ENCODE measurements at places on chromosomes 2 and 18.

GRCh38 chr2:28721601-28722191 is 29.9 kb upstream of the PPP1CB start:
- no peak for DNase-seq

DNA sequence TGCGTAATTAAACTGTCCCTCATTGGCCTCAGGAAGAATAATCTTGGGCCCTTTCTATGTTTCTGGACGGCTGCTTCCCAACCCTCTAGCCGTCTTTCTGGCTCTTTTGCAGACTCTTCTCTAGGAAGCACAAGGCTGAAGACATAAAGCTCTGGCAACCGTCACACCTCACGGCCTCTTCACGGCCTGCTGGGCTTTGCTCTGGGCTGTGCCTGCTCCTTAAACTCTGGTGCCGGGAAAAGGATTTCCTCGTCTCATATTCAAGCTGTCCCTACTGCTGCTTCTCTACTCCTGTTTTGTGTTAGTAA is 36.0 kb upstream of the WIPF1 start:
- no peak for DNase-seq

DNA sequence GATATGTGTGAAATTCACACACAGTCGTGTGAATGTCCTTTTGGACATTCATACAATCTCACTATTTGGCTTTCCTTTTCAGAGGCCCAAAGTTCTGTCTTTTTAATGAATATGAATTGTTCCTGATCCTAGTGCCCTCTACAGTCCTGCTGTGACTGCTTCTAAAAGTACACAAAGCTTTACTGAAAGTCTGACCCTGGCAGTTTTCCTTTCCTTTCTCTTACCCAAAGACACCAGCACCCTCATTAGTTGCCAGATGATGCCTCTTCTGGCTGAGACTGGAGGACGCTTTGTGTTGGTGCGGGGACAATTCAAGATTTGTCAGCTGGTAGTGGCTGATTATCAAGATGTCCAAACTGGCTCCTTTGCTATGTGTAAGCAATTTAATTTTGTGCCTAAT is 81.8 kb upstream of the CDCA7 start:
- DNase-seq, result no peak

DNA sequence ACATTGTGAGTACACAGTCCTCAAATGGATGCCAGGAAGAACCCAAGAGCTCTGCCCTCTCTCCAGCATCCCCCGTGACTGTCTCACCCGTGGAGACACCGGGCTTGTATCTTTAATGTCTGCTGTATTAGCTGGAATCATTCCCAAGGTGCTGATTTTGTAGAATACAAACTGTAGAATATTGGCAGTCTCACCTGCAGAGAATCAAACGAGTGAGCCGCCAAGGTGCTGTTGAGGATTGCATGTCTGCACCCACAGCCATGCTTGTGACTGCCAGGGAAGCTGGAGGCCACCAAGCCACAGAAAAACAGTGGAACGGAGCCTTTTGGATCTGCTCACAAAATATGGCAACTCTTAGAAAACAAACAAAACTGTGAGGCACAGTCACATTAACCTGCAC is 37.5 kb downstream of the TMEM18 start:
- DNase-seq, result no peak

GRCh38 chr18:75211002-75211621 is 515 bp downstream of the TSHZ1 start:
- DNase-seq, result no peak

GRCh38 chr18:55226044-55226443 is 266.8 kb upstream of the CCDC68 start:
- no peak for DNase-seq

GRCh38 chr2:194100201-194100600 is 1556.8 kb upstream of the SLC39A10 start:
- DNase-seq, result no peak

DNA sequence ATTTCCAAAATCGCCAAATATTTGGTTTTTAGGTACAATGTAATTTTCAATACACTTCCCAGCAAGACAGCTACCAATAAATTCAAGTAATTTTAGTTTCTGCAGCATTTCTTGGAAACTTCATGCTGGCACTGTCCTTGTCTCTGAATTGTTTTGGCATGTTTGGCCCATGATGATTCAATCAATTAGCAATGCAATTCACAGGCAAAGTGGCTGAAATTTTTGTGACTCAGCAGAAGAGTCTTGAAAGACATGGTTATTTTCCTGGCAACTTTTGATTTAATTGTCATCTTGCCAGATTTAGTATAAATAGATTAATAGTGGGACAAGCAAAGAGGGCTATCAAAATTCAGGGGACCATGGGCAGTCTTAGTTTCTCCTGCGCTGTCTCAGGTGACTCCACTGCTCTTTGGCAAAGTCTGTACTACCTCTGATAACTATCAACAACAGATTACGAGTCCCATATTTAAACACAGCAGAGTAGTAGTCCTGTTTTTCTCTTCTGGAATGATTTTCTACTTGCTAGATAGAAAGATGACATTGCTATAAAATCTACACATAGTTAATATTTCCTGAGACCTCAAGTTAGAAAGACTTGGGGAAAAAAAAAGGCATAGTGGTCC is 88.9 kb upstream of the CYP26B1 start:
- no peak for DNase-seq

- DNase-seq, result no peak
Measured at GRCh38 chr2:134508391-134508790, 210.4 kb downstream of the TMEM163 start.

DNA sequence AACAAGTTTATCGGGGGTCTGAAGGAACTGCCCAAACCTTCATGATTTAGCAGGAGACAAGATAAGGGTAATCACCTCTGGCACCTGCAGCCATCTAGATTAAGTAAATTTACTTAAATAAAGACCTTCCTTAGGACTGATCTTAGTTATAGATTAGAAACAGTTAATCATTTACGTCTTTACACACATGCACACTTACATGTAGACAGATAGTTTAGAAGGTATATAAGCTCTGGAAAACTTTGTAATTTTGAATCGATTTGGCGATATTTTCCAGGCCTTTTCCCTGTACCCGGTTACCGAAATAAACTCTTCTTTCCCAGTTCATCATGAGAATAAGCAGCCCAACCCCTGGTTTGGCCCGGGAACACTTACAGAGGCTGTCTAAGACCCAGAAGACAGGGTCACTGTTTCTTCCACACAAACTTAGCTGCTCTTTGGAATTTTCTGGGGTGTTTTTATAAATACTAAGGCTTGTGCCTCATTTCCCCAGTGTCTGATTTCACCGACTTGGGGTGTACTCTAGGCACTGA is 560 bp upstream of the SKA1 start:
- no peak for DNase-seq

DNA sequence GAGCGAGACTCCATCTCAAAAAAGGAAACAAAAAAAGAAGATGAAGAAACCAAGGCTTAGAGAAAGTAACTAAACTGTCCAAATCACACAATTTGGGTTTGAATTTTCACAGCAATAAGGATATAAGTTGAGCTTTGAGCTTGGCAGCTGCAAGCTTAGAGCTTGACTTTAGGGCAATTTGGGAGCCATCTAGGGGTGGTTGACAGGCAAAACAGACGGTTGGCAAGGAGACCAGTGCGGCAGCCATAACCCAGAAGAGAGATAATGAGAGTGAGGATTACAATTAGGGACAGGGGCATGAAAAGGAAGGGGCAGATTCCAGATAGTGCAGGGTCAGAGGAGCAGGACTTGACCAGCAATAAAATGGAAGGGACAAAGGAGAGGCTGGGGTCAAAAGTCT is 382.2 kb upstream of the HNRNPA3 start:
- no peak for DNase-seq

- peak; percentile 45 for DNase-seq
Measured at GRCh38 chr2:185475914-185476313, 262.7 kb upstream of the FSIP2 start.

GRCh38 chr2:105739944-105740530 is 4.7 kb upstream of the NCK2 start:
- no peak for DNase-seq

- DNase-seq, result no peak
Measured at GRCh38 chr2:212147921-212148513, 390.6 kb downstream of the ERBB4 start.

DNA sequence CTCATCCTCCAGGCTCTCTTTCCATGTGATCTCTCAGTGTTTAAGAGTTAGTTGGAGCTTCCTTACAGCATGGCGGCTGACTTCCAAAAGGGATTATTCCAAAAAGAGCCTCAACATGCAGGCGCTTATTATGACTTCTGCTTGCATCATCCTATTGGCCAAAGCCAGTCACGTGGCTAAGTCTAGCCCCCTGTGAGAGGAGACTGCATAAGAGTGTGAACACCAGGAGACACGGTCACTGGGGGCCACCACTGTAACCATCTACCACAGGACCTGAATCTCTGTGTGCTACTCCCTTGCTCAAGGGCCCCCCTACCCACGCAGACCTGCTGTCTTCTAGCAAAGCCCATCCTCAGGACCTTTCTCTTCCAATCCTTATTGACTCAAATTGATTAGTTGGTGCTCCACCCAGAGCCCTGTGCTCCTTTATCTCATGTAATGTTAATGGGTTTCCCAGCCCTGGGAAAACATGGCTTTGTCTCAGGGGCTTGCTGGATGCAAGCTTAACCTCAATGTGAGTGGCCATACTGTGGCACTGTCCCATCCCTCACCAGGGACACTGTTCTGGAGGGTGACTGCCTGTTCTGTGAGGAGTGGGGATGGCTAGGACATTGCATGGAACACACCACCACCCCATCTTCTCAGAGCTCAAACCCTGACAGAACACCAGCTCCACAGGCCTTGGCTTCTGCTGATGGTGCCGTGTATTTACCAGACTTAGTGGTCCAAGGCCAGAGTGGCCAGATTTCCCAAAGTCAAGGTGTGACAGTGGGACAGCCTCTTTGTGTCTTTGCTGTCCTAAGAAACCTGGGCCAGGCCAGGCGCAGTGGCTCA is 4.2 kb downstream of the IL1RN start:
- no peak for DNase-seq

GRCh38 chr2:230906471-230907230 is 18.4 kb downstream of the GPR55 start:
- no peak for DNase-seq

DNA sequence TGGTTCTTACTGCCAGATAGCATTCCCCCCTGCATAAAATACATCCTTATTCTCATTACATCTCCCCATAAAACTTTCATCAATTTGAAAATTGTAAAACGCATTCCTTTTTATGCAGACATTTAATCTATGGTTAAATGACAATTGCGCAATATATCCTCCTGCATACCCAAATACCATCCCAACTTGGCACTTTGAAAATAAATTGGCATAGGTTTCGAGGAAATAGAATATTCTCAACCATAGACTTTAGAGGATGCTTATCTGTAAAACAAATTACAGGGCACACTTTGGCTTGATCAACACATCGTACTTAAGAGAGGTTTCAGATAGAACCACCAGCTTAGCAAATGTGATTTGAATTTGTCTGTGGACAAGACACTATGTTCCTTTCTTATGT is 31.0 kb upstream of the CAVIN2 start:
- DNase-seq, result no peak

DNA sequence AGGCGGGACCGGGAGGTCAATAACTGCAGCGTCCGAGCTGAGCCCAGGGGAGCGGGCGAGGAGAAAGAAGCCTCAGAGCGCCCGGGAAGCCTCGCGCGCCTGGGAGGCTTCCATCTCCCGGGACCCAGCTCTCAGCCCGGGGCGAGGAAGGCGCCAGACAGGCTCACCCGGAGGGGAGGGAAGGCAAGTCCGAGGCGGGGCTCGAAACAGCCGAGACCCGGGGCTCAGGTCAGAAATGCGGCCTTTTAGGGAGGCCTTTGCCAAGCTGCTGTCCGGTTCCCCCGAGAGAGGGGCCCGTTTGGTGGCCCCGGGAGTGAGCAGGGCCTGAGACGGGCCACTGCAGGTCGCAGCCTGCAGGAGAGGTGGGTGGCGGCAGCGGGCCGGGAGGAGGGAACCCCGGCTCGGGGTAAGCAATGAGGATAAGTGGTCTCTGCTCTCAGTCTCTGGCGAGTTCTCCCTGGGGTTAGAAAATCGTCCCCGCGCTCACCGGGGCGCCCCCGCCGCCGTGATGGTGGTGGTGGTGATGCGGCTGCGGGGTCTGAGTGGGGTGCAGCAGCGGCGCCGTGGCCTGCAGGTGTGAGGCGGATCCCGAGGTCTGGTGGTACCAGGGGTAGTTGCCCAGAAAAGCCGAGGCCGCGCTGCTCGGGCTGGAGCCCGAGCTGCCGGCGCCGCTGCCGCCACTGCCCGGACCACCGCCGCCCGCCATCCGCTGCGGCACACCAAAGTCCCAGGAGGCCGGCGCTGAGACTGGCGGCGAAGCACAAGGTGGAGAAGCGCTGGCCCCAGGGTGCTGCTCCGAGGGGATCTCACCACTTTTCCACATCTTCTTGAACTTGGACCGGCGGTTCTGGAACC is 2.4 kb downstream of the DLX2 start:
- DNase-seq, result no peak

GRCh38 chr2:45812011-45812500 is 160.6 kb downstream of the PRKCE start:
- DNase-seq, result no peak

DNA sequence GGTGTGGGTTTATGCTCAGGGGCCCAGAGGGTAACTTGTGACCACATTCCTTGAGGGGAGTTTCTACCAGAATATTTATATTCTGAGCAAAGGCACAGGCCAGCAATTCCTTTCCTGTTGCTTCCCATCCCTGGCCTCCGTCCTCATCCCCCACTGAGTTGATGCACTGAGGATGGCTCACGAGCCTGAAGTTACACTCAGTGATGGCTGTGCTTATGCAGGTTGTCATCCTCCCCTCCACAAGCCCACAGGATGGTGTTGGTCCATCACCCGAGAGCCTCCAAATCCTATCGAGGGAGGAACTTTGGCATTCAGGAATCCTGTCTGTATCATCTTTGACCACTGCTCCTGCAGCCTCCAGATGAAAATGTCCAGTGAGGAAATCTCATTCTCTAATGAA is 28.4 kb upstream of the FHOD3 start:
- DNase-seq, result no peak

GRCh38 chr2:20997953-20998722 is 45.7 kb downstream of the APOB start:
- DNase-seq, result no peak

- no peak for DNase-seq
Measured at GRCh38 chr2:150610670-150611279, 123.3 kb upstream of the RND3 start.

DNA sequence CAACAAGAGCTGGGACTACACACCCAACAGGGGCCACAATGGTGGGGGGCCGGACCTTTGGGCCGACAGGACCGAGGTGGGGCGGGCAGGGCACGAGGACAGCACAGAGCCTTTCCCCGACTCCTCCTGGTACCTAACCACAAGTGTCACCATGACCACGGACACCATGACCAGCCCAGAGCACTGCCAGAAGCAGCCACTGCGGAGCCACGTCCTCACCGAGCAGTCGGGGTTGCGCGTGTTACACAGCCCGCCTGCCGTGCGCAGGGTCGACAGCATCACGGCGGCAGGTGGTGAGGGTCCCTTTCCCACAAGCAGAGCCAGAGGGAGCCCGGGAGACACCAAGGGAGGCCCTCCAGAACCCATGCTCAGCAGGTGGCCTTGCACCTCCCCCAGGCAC is 119.5 kb downstream of the MTCL1 start:
- no peak for DNase-seq
